Progenitor cell of endocrine pancreas (in vitro differentiated cells): ENCODE measurements at places on chromosomes 11 and 22.

DNA sequence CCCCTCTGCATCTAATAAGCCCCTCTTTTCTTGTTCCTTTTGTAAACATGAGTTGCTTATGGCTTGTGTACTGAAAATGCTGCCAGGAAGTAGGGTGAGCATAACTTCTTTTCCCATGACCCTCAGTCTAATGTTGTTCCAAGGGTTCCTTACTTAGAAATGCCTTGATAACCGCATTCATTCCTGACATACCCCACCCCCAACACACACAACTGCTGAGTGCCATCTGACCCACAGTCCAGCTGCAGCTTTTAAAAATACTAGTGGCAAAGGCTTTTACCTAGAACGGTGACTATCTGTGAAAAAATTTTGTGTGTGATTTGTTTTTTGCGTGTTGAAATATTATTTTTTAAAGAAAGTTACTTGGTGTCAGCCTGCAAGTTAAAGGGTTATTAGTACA is 52.6 kb downstream of the ARHGAP42 start:
- DNase-seq: no peak
- H3K4me1 ChIP-seq: peaks cover 37% of the 10 kb centered on the region
- peaks cover 2% of the 10 kb centered on the region for H3K36me3 ChIP-seq
- peak overlapping the region; percentile 95 for H3K27ac ChIP-seq
- no peak overlapping the region for H3K4me3 ChIP-seq
- no peaks in the 10 kb centered on the region for H3K27me3 ChIP-seq

DNA sequence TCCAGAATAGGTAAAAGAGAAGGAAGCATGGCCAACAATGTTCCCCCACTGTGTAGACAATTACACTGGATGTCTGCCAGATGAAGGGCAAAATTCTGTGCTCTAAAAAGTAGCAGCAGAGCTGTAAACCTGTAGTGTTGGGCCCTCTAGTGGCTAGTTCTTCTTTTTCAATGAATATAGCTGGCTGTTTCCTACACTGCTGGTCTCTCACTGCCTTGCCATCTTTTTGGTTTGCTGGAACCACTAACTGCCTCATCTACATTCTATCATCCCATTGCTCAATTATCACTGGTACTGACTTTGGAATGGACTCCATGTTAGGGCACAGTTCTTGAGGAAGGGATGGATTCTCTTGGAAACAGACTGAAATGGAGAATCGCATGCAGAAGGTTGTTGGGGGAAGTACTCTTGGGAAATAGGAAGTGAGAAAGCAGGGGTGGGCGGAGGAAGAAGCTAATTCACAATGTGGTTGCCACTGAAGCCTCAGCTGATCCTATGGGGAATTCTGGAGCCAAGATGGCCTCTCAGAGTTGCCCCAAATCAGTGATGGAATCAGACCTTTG is 17.9 kb downstream of the KCNE3 start:
- no peaks in the 10 kb centered on the region for H3K36me3 ChIP-seq
- no peak for DNase-seq
- no peak overlapping the region for H3K27ac ChIP-seq
- H3K27me3 ChIP-seq: peaks cover 18% of the 10 kb centered on the region

- H3K36me3 ChIP-seq: peaks cover 2% of the 10 kb centered on the region
- peaks cover 24% of the 10 kb centered on the region for H3K27me3 ChIP-seq
- no peaks in the 10 kb centered on the region for H3K4me1 ChIP-seq
- H3K27ac ChIP-seq: no peak overlapping the region
- H3K4me3 ChIP-seq: peak overlapping the region; percentile 24
These were observed 5.4 kb downstream of the BEST1 start for GRCh38 chr11:61955422-61956135.

- no peak overlapping the region for H3K27ac ChIP-seq
- no peak overlapping the region for H3K4me3 ChIP-seq
- no peaks in the 10 kb centered on the region for H3K4me1 ChIP-seq
- H3K36me3 ChIP-seq: no peaks in the 10 kb centered on the region
These were observed 25.5 kb downstream of the DDI1 start for GRCh38 chr11:104061853-104062521.

DNA sequence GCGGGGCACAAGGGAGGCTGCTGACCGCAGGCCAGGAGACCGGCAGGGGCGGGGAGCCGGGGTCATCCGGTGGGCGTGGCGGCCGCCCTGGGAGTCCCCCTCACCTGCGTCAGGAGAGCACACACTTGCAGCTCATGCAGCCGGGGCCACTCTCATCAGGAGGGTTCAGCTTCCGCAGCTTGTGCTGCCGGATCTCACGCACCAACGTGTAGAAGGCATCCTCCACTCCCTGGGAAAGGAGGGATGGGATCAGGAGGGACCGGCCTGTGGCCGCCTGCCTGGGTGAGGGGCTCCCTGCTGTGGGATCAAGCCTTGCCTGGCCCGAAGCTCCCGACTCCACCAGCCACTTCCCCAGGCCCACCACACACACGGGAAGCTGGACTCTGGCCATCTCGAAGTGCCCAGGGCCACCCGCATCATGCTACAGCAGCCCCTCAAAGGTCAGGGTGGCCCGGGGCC is 2.8 kb downstream of the HRAS start:
- H3K4me3 ChIP-seq: no peak overlapping the region
- no peaks in the 10 kb centered on the region for H3K27me3 ChIP-seq
- peaks cover 2% of the 10 kb centered on the region for H3K4me1 ChIP-seq
- no peak for DNase-seq
- H3K36me3 ChIP-seq: peaks cover 1% of the 10 kb centered on the region

GRCh38 chr11:35162745-35163144 is 23.8 kb downstream of the CD44 start:
- DNase-seq: no peak
- no peaks in the 10 kb centered on the region for H3K36me3 ChIP-seq
- peaks cover 5% of the 10 kb centered on the region for H3K4me1 ChIP-seq
- no peak overlapping the region for H3K27ac ChIP-seq
- peaks cover 68% of the 10 kb centered on the region for H3K27me3 ChIP-seq
- H3K4me3 ChIP-seq: no peak overlapping the region

DNA sequence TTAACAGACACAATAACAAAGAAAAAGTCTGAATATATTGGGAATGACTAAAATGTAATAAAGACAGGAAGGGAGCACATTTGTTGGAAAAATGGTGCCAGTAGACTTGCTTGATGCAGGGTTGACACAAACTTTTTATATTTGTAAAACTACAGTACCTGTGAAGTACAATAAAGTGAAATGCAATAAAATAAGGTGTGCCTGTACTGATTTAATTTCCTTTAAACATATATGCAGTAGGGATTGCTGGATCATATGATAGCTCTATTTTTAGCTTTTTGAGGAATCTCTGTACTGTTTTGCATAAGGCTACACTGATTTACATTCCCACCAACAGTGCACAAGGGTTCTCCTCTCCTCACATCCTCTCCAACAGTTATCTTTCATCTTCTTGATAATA is 12.3 kb upstream of the GLYATL2 start:
- H3K36me3 ChIP-seq: no peaks in the 10 kb centered on the region
- no peak overlapping the region for H3K4me3 ChIP-seq
- no peaks in the 10 kb centered on the region for H3K27me3 ChIP-seq
- H3K4me1 ChIP-seq: no peaks in the 10 kb centered on the region

DNA sequence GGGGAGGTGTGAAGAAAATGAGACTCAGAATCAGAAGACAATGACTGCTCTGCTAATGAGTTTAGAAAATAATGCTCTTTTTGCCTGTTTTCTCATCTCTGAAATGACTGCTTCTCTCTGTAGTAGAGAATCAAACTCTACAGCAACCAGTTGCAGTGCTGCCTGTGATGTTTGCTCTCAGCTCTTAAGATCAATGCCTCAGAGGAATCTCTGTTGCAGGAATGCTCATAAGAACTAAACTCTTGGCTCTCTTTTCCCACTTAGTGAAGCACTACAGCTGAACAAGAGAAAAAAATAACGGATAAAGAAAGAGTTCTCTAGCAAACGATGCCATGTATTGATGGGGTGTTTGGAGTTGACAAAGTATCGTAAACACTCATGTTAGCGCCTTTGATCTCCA is 203.5 kb upstream of the SYN3 start:
- H3K36me3 ChIP-seq: no peaks in the 10 kb centered on the region
- peaks cover 22% of the 10 kb centered on the region for H3K27me3 ChIP-seq
- peaks cover 9% of the 10 kb centered on the region for H3K4me1 ChIP-seq
- DNase-seq: no peak

- DNase-seq: no peak
- H3K4me3 ChIP-seq: no peak overlapping the region
- no peaks in the 10 kb centered on the region for H3K4me1 ChIP-seq
- no peaks in the 10 kb centered on the region for H3K27me3 ChIP-seq
- H3K36me3 ChIP-seq: no peaks in the 10 kb centered on the region
These were observed 802.0 kb downstream of the KCNA4 start for GRCh38 chr11:29214833-29215232.

DNA sequence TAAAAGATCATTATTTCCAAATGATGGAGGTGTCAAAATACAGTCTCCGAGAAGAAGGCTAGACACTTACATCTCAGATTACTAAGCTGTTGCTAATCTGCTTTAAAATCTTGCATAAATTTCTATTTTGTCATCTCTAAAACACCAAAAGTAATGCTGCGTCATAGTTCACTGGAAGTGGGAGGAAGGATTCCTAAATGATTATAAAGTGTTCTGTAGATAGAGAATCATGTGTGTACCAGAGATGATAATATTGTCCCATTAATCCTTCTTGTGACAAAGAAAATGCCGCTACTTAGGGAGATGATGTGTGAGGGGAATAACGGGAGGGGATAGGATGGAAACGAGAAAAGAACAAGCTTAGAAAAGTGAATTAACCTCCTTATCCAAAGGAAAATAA is 268.6 kb downstream of the JRKL start:
- no peaks in the 10 kb centered on the region for H3K27me3 ChIP-seq
- DNase-seq: no peak
- H3K4me3 ChIP-seq: no peak overlapping the region
- H3K27ac ChIP-seq: no peak overlapping the region

DNA sequence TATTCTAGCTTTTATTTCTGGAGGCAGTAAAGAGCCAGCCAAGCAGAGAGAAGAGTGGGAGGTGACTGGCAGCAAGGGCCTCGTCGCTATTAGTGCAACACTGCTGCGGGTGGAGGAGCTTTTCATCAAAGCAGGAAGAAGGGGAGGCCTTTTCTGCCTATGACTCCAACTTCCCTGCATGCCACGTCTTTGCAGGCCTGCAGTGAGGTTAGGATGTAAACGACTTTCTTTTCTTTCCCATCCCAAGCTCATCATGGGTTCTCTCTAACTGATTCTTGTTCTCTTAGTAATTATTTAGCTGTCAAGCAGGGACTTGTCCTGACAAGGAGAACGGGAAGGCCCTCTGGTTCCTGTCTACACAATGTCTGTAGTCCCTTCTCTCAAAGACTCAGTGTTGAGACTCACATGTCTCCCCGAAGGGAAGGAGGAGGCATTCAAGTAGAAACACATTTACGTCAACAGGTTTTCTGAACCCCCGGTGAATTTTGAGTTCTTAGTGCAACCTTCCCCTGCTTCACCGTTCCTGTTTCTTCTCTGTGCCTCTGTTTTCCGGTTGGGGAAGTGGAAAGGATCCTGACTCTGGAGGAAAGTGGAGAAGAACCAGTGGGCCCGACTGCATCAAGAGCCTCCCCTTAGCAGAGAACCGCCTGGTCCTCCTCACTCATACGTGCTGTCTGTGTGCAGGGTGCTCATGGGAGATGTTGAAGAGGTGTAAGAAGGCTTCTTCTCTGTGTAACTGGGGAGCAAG is 56.9 kb downstream of the PACS1 start:
- no peak for DNase-seq
- H3K27ac ChIP-seq: no peak overlapping the region
- H3K36me3 ChIP-seq: no peaks in the 10 kb centered on the region
- H3K27me3 ChIP-seq: no peaks in the 10 kb centered on the region

- H3K27ac ChIP-seq: no peak overlapping the region
- H3K36me3 ChIP-seq: no peaks in the 10 kb centered on the region
- no peaks in the 10 kb centered on the region for H3K27me3 ChIP-seq
- H3K4me3 ChIP-seq: no peak overlapping the region
These were observed 534.7 kb downstream of the CNTN5 start for GRCh38 chr11:99555486-99555885.

- no peaks in the 10 kb centered on the region for H3K27me3 ChIP-seq
- no peak for DNase-seq
- H3K36me3 ChIP-seq: peaks cover 11% of the 10 kb centered on the region
These were observed 20.0 kb downstream of the CRKL start for GRCh38 chr22:20937031-20937793.

DNA sequence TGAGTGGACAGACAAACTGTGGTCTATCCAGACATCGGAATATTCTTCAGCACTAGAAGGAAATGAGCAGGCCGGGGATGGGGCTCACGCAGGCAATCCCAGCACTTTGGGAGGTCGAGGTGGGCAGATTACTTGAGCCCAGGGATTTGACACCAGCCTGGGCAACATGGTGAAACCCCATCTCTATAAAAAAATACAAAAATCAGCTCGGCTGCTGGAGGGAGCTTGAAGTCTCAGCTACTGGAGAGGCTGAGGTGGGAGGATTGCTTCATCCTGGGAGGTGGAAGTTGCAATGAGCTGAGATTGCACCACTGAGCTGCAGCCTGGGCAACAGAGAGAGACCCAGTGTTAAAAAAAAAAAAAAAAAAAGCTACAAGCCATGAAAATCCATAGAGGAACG is 8.0 kb upstream of the CTSD start:
- H3K27ac ChIP-seq: no peak overlapping the region
- DNase-seq: no peak
- H3K4me1 ChIP-seq: peaks cover 7% of the 10 kb centered on the region
- peaks cover 43% of the 10 kb centered on the region for H3K27me3 ChIP-seq

DNA sequence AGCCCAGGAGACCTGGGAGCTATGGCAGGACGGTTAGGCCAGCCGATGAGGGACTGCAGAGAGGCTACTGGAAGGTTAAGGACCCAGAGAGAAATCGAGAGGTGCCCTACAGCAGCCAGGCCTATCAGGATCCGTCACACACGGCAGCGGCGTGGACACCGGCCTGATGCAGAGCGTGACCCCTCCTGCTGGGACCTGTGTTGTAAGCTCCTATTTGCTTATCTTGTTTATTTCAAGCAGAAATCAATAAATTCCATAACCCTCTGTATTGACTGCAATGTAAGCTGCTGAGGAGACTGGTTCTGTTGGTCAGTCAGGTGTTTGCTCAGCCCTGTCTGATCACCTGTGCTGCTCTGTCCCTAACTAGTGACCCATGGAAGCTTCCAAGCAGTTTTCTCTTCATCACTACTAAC is 39.9 kb downstream of the PPP2R1B start:
- H3K27ac ChIP-seq: peak overlapping the region; percentile 93
- no peaks in the 10 kb centered on the region for H3K27me3 ChIP-seq
- peaks cover 21% of the 10 kb centered on the region for H3K36me3 ChIP-seq
- DNase-seq: no peak
- peaks cover 50% of the 10 kb centered on the region for H3K4me1 ChIP-seq
- H3K4me3 ChIP-seq: no peak overlapping the region

GRCh38 chr11:82732734-82733443 is 775 bp downstream of the FAM181B start:
- peak overlapping the region; percentile 69 for H3K27ac ChIP-seq
- peak; percentile 46 for DNase-seq
- H3K36me3 ChIP-seq: no peaks in the 10 kb centered on the region
- H3K27me3 ChIP-seq: peaks cover 9% of the 10 kb centered on the region

DNA sequence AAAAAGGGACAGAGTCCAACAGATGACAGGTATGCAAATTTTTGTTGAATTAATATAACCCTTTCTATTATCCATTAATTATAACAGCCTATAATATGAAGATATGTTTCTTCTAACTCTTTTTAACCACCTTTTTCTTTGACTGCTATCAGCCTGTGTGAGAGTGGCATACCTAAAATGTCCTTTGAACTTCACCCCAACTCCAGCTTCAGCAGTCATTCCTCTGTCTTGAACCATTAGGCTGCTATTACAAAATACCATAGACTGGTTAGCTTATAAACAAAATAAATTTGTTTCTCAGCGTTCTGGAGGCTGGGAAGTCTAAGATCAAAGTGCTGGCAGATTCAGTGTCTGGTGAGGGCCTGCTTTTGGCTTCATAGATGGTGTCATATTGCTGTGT is 564.6 kb upstream of the FAT3 start:
- H3K27me3 ChIP-seq: no peaks in the 10 kb centered on the region
- DNase-seq: no peak
- no peaks in the 10 kb centered on the region for H3K36me3 ChIP-seq
- H3K4me1 ChIP-seq: peaks cover 9% of the 10 kb centered on the region
- H3K4me3 ChIP-seq: no peak overlapping the region
- no peak overlapping the region for H3K27ac ChIP-seq
